Vein endothelial cell (primary cell): ENCODE measurements at places on chromosomes 16 and 17. TPM values are rescaled to one million over a fixed set of nuclear protein-coding genes. Genes with fewer than 3 reads are reported as not detected.

Gene EEF2KMT
- total RNA-seq = 12.4 and 15.1 TPM in 2 replicates

Gene KIF18B
- 4.2 and 8.8 TPM in 2 replicates for total RNA-seq

Gene GLIS2
- 0.67 and 2.0 TPM in 2 replicates for total RNA-seq

Gene KCNJ16
- under 0.01 and 0.57 TPM in 2 replicates for total RNA-seq

Gene DPEP2
- total RNA-seq = under 0.01 and 0.57 TPM in 2 replicates

Gene OMG
- total RNA-seq = not detected in 2 replicates

Gene ADAM11
- under 0.01 and 0.10 TPM in 2 replicates for total RNA-seq

Gene RASD1
- total RNA-seq = 9.8 and 16.5 TPM in 2 replicates

Gene QRICH2
- 2.0 and 3.2 TPM in 2 replicates for total RNA-seq

Gene TMC8
- 0.33 and 0.38 TPM in 2 replicates for total RNA-seq

Gene ANKRD40CL
- not detected in 2 replicates for total RNA-seq

Gene ITGB3
- 129 and 138 TPM in 2 replicates for total RNA-seq

Gene TEDC2
- total RNA-seq = 9.2 and 10.1 TPM in 2 replicates

Gene HCRT
- not detected in 2 replicates for total RNA-seq

Gene TMEM106A
- 7.4 and 9.8 TPM in 2 replicates for total RNA-seq
